ENCODE measurements at places on chromosomes 12 and 14.

- no peak for DNase-seq
Measured at GRCh38 chr12:75184516-75184915, 25.1 kb downstream of the KCNC2 start.

DNA sequence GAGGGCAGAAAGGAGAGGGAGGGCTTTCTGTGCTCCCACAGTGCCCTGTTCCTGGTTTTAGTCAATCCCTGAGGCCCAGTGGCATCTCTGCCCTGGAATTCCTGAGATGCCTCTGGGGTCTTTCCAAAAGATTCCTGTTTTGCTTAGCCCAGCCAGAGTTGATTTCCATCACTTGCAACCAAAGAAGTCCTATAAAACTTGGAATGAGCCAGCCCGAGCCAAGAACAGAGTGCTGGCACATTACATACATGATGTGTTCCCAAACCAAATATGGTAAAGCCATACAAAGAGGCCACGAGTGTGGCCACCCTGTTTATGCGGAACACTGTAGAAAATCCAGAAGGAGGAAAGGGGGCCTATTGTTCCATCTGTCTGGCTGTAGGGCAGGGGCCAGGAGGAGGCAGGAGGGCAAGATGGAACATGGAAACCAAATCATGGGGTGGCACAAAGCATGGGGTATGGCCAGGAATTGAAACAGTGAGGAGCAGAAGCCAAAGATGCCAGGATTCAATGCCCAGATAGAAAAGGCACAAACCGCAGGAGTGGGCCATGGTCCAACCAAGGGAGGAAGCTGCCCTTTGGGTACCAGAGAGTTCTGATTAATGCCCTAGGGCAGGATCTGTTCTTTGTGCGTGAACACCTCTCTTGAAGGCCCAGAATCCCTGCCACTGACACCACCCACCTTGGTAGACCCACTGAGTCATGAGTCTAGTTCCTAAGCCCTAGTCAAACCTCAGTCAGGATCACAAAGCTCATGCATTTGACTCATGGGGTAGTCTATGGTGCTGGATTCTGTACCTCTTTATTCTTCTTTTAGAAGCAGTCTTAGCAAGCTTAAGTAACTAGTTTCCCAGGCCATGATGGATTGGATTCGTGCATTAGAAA lies 75.2 kb downstream of the LRRC74A start:
- no peak for DNase-seq

DNA sequence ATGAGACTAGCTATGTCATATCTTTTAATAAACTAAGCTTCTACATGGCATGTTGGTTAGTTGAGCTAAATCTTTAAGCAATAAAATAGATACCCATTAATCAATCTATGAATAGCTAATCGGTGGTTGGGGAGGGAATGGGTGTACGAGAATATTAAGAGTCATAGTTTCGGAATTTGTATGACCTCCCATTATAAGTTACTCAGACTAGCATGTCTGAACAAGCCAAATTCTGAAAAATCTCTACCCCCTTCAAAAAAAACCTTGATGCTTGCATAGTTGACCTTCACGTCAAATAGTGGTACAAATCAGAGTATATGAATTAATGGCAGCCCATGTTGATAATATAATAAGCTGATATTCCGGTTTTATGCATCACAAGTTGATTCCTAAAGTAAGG lies 60.0 kb downstream of the PLEKHG7 start:
- DNase-seq = no peak

GRCh38 chr12:26226629-26227360 lies 31.4 kb downstream of the SSPN start:
- no peak for DNase-seq

DNA sequence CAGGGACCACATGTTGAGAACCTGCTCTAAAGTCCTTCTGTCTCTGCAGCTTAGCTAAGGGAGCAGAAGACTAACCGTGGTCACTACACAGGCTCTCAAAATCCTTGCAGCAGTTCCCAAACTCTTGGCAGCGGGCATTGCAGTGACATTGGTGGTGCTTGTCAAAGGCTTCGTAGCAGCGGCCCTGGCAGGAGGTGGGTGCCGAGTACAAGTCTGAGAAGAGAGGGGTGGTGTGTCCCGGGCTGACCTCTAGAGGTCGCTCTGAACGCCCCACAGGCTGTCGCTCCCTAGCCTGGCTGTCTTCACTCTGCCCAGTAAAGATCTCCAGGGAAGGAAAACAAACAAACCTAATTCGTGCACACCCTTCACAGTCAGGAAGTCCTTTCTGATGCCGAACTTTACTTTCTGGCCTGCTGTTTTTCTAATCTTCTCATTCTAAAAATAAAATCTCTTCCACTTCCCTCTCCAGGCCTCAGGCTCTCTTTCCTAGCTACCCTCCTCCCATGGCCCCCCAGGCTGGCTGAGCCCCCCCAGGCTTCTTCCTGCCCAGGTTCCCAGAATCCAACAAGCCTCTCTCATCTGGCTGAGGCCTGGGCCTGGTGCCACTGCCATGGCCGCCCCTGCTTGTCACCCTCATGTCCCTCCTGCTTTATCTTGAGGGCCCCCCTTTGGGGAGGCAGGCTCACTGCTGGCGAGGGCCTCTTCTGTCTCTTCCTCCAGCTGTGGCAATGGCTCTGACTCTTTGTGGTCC lies 7.7 kb downstream of the ENDOU start:
- peak; percentile 85 for DNase-seq

GRCh38 chr14:63045612-63046320 lies 508 bp upstream of the KCNH5 start:
- DNase-seq = peak; percentile 21

Data from fibroblast of mammary gland (primary cell).